ENCODE measurements at places on chromosomes 5 and 9.
A peak's percentile ranks its signal among the peaks of the same experiment; 100 is the strongest.

DNA sequence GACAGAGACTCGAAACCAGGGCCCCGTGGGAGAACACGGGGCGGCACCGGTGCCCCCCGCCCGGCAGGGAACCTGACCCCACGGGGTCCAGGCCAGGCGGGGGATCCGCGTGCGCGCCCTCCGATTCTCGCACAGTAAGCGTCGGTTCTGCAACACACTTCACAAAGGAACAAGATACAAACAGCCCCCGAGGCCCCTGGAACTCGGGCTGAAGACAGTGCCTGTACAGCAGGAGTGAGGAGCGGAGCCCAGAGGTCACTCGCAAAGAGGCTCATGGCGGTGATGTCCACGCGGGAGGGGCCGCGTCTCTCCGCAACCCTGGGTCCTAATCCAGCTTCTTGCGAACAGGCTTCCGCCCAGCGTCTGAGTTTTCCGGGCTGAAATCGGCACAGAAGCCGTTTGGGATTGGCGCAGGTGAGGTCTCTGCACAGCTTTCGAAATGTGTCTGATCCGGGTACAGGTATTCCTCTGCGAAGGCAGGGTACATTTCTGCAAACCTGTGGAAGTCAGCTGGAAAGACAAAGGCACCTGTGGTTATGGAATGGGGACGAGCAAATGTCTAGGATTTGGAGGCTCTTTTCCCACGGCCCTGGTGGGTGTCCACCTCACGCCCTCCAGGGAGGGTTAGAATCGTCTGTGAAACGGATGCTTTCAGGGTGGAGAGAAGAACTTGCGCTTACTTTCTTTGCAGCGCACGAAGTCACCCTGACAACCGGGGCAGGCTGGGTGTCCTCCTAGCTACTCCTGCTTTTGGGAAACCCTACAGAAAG lies 18.3 kb upstream of the SLC6A3 start:
- DNase-seq = no peak

DNA sequence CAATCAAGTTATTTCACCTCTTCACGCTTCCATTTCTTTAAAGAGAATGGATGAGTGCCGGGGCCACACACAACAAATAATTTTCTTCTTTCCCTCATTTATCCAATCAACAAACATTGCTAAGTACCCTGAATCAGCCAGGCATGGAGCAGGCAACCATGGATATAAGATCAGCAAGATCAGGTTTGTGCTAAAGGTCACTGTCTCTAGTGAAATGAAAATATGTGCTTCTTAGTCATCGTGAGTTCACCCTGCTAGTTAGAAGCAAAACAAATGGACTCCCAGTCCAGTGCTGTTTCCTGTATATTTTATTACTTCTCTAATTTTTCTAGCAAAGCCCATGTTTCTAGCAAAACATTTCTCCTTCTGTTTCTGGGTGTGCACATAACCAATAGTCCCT lies 629.2 kb downstream of the BNC2 start:
- no peak for DNase-seq

- DNase-seq = no peak
Measured at GRCh38 chr5:14187157-14187556, 44.0 kb downstream of the TRIO start.

GRCh38 chr9:128249908-128250838 lies 25.6 kb downstream of the GOLGA2 start:
- DNase-seq = peak; percentile 78

- DNase-seq = no peak
Measured at GRCh38 chr5:178269499-178269898, 36.9 kb upstream of the PHYKPL start.

Data from DMS153 (cell line).